HEK293T (cell line): ENCODE measurements at places on chromosomes 11 and 22.

DNA sequence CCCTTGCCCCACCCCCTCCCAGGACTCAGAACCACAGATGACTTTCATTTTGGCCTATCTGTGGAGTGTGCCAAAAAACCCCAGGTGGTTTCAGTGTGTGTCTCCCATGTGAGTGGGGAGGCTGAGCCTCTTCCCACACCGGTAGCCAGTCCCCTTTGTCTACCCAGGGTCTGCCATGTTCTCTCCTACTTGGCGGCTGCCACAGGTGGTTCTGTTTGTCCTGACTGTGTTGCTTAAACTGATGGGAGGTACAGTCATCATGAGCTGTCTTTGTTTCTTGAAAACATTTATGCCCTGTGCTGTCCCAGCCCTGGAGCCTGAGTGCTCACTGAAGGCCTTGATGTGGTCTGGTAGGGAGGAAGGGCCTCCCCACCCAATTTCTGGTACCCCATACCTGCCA, 39.7 kb upstream of the SUSD2 start:
- no peak for DNase-seq

DNA sequence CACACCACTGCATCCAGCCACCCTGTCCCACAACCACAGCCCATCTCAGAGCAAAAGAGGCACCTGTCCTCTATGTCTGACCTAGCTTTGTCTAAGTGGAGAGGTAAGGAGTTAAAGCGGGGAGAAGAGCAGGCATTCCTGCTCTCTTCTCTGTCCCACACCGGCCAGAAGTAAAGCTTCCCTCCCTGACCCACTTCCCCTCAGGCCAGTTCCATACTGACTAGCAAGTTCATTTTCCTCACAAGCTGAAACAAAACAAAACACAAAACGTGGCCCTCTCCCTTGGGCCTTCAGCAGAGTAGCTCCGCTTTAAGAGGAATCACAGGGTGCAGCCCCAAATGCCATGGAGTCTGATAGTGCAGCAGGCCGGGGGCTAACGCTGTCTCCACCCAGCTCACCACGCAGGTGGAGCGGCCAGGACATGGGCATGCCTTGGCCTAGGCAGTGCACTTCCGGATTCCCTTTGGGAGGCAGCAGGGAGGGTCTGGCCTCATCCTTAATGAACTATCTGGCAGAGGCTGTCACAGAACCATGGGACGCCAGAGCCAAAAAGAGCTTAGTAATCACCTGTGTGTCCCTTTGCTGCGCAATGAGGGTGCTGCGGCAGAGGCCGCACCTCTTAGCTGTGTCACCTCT, 34.0 kb downstream of the FLI1 start:
- no peak for DNase-seq

GRCh38 chr11:123233280-123233974, 38.4 kb upstream of the CLMP start:
- no peak for DNase-seq

GRCh38 chr11:103529181-103529684, 420.0 kb downstream of the DYNC2H1 start:
- no peak for DNase-seq

DNA sequence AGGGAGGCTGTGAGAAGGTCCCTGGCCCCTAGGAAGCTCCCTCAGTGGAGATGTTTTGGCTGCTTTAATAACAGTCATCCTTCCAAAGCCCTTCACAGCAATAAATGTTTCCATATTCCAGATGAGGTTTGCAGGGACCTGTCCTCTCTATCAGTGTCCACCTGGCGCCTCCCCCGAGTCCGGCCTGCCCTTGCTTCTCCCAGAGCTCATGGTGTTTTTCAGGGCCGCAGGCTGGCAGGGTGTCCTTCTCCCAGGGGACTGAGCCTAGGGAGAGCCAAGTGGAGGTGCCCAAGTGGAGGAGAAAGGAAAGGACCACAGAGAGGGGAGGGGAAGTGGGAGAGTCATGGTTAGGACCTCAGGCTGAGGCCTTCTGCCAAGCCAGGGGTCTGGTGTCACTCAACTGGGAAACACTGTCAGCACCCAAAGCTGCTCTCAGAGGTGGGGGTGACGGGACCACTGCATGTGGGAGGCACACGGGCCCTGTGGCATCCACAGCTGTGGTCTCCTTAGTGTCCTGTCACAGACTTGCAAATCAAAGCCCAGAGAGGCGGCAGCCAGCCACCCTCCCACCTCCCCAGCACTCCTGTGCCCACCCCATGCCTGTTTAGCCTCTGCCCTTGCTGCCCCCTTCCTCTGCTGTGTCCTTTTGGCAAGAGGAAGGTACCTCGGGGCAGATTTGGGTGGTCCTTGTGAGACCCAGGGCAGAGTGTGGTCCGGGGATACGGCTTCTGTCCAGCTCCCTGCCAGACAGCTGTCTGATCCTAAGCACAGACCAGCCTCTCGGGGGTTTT, 6.4 kb downstream of the DERL3 start:
- DNase-seq, result no peak

- DNase-seq, result no peak
Observed at GRCh38 chr22:26357813-26358212, 71.2 kb upstream of the ASPHD2 start.

DNA sequence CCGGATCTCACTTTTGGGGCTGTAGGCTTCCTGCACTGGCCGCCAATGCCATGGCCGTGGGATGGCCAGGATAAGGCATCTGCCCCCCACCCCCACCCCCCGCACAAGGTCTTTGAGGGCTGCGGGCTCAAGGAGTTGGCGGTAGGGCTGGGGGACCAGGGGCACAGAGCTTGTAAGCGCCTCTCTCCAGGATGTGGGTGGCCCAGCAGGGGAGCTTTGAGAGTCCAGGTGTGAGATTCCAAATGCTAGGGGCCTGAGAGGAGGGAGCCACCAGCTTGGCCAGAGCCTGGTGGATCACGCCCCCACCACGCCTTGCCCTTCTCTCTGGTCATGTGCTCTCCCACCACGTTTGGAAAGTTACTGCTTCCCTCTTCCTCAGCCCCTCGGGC, 5.0 kb downstream of the CD81 start:
- DNase-seq, result no peak
